Motor neuron (in vitro differentiated cells): ENCODE measurements at places on chromosomes 6 and 20. TPM values are rescaled to one million over a fixed set of nuclear protein-coding genes. Genes with fewer than 3 reads are reported as not detected.

DNA sequence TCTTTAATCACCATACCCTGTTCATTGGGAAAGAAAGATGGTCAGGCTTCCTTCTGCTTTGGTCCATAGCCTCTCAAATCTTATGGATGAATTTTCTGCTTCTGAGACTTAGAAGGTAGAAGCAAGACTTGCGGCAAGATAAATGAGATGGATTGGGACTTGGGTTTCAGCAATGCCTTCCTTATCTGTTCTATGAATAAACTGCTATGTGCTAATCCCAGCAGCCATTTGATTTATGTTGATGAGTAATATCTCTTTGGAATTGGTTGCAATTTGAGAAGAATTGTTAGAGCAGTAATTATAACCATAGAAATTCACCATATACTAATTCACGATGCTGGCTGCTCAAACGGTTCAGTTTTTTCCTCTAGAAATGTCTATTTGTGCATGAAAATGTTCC is 48.3 kb downstream of the TXLNB start:
- ATAC-seq: no peak

- no peak for ATAC-seq
Measured at GRCh38 chr6:30727920-30728553, 7.9 kb downstream of the TUBB start.

GRCh38 chr6:53866226-53866625 is 71.4 kb downstream of the LRRC1 start:
- ATAC-seq: no peak

DNA sequence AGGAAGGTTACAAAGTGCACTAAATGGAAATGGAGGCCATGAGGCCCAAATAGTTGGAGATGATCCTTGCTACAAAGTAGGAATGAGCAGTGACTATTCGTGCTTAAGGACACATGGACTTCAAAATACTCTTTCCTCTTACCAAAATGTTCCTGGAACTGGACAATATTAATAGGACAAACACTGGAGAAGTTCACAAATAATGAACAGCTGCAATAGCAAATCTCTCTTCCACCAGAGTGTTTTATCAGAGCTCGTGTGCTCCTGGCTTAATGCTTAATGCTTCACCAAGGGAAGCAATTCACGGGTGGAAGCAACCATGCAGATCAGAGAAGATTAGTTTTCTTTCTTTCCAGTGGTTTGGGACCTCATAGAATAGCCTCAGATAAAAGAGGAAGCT is 435.4 kb downstream of the BCKDHB start:
- ATAC-seq: no peak

DNA sequence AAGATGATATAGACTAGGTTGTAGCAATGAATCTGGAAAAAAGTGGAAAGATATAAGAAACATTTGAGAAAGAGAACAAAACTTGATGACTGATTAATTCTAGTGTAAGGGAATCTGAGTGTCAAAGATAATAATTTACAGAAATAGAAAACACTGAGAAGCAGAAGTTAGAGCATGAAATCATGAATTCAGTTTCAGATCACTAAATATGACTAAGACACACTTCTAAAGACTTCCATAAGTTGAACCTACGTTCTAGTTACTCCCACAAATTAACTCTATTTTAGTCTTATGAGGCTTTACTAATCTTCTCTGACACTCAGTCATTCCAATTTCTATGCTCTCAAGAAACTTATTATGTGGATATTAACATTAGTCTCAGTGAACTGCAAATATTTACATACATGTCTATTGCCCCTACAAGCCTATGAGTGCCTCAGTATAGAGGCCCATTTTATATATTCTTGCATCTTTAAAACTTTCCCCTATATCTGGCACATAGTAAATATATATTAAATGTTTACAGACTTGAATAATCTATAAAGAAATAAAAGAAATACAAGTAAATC is 30.4 kb downstream of the IBTK start:
- ATAC-seq: no peak

DNA sequence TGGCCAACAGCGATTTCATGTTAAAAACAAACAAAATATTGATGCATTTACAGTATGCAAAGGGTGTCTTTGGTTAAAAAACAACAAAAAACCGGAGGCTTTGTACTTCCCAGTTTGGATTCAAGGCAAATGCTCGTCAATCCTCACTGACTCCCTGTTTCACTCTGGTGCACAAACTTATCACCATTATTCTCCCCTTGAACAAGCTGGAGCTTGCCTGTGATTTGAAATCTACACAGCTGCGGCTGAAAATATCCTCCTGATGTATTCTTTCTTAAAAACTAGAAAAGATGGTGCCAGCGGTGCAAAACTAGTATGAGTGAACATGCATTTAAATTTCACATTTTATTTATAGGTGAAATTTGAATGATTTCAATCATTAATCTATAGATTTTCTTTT is 3.3 kb downstream of the PERP start:
- ATAC-seq: no peak

GRCh38 chr6:119672725-119673124 is 323.2 kb upstream of the MAN1A1 start:
- ATAC-seq: no peak

The CFAP206 gene
- 2.1 and 2.7 TPM in 2 replicates for total RNA-seq
